SW 1271 (cell line): ENCODE measurements at places on chromosomes 6 and 20.
A peak's percentile ranks its signal among the peaks of the same experiment; 100 is the strongest.

- DNase-seq: no peak
Measured at GRCh38 chr6:129673748-129674147, 36.2 kb downstream of the ARHGAP18 start.

GRCh38 chr6:15912505-15913400 is 216.1 kb upstream of the MYLIP start:
- DNase-seq: no peak

DNA sequence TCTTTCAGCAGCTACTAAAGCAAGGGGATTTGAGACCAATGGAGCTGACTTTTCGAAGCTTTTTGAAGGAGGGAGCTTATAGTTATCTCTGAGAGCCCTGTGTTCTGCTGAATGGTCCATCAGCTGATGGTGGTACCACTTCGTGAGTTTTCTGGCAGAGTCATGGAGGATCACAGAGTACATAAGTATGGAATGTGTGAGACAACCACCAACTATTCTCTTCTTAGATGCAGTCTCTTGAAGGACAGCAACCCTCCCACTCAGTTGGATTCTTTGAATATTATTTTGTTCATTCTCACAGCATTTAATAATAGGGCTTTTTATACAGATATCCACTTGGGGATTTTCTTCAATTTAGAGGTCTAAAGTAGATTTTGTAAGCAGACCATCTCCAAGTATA is 75.3 kb downstream of the ELOVL2 start:
- no peak for DNase-seq

- no peak for DNase-seq
Measured at GRCh38 chr20:19850198-19850533, 92.1 kb downstream of the RIN2 start.

DNA sequence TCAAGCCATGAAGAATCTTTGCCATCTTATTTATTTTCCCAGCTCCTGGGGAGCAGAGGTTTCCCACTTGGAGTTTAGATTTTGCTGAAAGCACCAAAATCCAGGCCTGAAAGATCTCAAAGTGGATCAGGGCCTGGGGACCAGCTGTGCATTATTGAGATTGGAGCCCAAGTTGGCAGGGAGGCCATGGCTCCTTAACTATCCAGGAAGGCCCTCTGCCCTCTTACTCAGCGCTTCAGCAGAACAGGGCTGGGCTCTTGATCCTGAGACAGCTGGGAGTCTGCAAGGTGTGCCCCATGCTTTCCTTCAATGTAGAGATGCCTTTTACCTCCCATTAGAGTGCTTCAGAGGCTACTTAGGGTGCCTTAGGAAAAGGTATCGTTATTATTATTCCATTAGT is 24.6 kb downstream of the FOXO3 start:
- no peak for DNase-seq

GRCh38 chr6:11437824-11438459 is 99.6 kb upstream of the TMEM170B start:
- no peak for DNase-seq

GRCh38 chr6:110239526-110240274 is 59.5 kb downstream of the CDC40 start:
- no peak for DNase-seq

GRCh38 chr6:87828044-87828443 is 126.0 kb upstream of the AKIRIN2 start:
- DNase-seq: no peak

DNA sequence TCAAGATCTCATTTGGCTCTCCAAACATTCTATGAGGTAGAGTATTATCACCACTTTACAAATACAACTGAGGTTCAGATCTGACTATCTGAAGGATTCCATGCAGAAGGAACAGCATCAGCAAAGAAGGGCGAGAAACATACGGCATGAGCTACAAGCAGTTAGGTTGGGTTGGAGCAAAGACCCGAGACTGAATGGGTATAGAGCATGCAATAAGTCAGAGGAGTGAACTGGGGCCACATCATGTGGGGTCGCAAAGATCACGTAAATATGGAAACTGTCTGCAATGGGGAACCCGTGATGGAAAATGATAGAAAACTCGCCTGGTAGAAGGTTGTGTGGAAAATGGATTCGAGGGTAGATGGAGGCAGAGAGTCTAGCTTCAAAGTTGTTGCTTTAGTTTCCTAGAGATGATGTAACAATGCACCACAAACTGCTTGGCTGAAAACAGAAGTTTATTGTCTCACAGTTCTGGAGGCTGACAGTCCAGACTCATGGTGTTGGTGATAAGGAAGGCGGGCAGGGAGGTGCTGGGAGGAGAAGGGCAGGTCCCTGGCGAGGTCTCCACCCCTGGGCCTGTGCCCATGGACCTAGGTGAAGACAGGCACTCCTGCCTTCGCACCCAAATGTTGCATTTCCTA is 44.3 kb upstream of the BCLAF1 start:
- no peak for DNase-seq

GRCh38 chr6:75691012-75691411 is 58.0 kb upstream of the MYO6 start:
- DNase-seq: no peak

- DNase-seq: no peak
Measured at GRCh38 chr6:130780122-130780521, 47.1 kb upstream of the SMLR1 start.

- DNase-seq: no peak
Measured at GRCh38 chr6:96570053-96570452, 7.1 kb downstream of the FHL5 start.

- no peak for DNase-seq
Measured at GRCh38 chr6:62390401-62390800, 104.4 kb upstream of the KHDRBS2 start.

GRCh38 chr20:13302647-13303450 is 81.8 kb downstream of the ISM1 start:
- DNase-seq: no peak

DNA sequence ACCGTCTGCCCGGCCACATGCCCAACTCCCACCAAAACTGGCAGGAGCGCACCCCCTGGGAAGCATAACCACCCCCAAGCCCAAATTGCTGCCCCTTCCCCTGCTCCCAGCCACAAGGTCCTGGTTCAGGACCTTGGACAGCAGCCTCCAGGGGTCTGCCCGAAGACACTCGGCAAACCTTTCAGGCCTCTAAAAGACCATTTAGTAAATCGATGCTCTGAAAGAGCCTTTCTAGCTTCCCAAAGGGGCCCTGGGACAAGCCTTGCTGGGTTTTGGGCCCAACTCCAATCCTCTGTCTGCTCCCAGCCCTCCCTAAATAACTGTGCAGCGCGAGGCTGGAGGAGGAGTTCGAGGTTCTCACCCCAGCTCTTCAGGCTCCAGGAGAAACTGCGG is 30.5 kb downstream of the GRM4 start:
- no peak for DNase-seq

- no peak for DNase-seq
Measured at GRCh38 chr6:81552644-81553043, 199.8 kb downstream of the TENT5A start.

GRCh38 chr20:63648895-63649589 is 4.2 kb downstream of the STMN3 start:
- DNase-seq: no peak

- no peak for DNase-seq
Measured at GRCh38 chr6:110561696-110562095, 85.3 kb upstream of the SLC22A16 start.

DNA sequence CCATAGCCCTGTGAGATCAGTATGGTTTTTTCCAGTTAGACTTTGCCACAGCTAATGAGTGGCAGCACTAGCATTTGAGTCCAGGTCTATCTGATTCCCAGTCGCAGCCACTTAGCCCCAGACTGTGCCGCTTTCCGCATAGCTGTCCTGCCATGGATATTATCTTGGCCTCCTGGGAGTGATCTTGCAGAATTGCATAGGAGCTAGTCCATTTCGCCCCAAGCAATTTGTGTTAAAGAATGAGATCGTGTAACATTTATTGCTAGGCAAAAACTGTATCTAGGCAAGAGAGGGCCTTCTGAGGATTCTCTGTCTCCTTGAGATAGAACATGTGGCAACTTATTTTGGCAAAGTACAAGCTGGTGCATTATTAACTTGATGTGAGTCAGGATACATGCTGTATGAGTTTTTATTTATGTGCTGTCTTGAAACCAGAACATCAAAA is 74.2 kb downstream of the EZR start:
- DNase-seq: no peak

- no peak for DNase-seq
Measured at GRCh38 chr20:43560974-43561373, 2.1 kb downstream of the SGK2 start.

GRCh38 chr6:49806145-49806544 is 19.1 kb upstream of the PGK2 start:
- no peak for DNase-seq

- no peak for DNase-seq
Measured at GRCh38 chr6:80548532-80548931, 442.1 kb downstream of the BCKDHB start.

DNA sequence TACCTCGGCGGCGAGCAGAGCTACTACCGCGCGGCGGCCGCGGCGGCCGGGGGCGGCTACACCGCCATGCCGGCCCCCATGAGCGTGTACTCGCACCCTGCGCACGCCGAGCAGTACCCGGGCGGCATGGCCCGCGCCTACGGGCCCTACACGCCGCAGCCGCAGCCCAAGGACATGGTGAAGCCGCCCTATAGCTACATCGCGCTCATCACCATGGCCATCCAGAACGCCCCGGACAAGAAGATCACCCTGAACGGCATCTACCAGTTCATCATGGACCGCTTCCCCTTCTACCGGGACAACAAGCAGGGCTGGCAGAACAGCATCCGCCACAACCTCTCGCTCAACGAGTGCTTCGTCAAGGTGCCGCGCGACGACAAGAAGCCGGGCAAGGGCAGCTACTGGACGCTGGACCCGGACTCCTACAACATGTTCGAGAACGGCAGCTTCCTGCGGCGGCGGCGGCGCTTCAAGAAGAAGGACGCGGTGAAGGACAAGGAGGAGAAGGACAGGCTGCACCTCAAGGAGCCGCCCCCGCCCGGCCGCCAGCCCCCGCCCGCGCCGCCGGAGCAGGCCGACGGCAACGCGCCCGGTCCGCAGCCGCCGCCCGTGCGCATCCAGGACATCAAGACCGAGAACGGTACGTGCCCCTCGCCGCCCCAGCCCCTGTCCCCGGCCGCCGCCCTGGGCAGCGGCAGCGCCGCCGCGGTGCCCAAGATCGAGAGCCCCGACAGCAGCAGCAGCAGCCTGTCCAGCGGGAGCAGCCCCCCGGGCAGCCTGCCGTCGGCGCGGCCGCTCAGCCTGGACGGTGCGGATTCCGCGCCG is 994 bp downstream of the FOXC1 start:
- no peak for DNase-seq

DNA sequence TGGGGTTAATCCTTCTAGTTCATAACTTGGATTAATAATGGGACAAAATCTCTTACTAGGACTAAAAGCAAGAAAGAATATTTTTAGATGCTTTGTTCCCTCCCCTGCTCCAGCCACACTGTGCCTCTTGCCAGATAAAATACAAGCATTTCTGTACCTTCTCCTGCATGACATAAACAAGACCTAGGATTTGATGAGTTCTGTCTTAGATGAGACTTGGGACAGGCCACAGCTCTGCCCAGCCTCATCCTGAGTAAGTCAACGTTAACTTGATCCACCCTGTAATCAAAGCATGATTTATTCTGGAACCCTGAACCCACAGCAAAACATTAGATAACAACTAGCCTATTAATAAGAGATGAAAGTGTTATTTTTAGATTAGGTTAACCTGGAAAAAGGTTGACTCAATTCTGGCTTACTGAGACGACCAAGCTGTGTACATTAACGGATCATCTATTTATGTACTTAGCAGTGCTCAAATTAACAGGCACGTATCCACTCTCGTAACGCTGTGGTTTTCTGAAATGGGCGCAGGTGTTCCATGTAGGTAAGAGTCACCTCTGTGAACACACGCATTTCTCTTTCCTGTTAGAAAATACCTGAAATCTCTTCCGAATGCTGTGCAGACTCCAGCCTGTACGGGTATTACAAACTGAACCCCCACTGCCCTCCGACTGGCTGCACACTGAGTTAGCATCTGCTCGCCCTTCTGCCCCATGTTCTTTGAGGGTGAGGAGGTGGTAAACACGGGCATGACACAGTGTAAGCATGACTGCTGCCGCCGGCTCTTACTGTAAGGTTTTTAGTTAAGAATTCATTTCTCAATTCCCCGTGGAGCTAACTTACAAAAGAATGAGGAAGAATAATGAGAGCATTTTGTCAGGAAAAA is 132.1 kb upstream of the FOXQ1 start:
- no peak for DNase-seq

- peak; percentile 76 for DNase-seq
Measured at GRCh38 chr6:12289365-12289919, 719 bp upstream of the EDN1 start.

DNA sequence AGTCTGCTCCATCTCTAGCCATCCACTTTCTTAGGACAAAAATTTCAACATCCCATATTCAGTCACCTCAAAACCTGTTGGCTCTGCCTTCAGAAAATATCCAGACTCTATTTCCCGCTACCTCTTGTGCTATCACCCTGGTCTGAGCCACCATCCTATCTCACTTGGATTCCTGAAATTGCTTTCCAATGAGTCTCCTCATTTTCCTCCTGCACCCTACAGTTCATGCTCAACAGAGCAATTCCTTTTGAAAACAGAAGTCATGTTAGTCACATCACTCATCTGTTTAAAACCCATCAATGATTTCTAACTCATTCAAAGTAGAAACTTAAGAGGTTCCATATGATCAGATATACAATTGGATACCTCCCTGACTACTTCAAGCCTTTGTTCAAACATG is 229.9 kb downstream of the ADGRG6 start:
- peak; percentile 22 for DNase-seq

- DNase-seq: no peak
Measured at GRCh38 chr20:1920252-1920651, 25.0 kb downstream of the SIRPA start.

DNA sequence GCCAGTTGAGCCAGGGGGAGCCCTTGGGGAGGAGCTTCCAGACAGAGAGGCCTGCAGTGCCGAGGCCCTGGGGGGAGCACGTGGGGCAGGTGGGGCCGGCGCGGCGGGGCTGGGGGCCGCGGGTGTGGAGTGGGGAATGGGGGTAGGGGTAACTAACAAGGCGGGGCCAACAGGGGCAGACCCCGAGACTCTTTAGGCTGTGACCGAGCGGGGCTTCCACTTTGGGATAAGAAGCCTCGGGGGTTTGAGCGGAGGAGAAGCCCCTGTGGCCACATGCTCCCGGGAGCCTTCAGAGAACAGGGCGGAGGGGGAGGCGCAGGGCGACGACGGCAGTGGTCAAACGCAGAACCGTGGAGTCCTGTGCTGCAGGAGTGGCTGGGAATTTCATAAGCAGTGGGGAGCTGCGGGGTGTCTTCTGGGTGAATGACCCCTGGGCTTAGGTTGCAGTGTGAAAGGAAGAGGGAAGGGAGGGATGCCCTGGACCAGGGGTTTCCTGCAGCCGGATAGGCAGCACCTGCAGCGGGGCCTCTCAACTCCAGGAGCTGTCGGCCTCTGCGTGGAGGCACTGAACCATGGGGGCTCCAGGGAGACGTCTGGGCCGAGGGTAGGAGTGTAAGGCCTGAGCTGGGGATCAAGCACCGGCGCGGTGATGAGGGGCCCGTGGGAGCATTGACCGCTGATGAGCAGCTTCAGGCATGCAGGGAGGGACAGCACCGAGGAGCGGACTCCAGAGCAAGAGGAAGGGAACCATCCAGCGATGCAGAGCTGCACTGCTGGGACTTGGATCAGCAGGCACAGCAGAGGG is 121.0 kb downstream of the SYNDIG1 start:
- no peak for DNase-seq

GRCh38 chr6:162184465-162184864 is 543.1 kb downstream of the PRKN start:
- DNase-seq: no peak
